ENCODE measurements at places on chromosomes 11 and 22.

GRCh38 chr11:101436511-101437142 lies 147.2 kb downstream of the TRPC6 start:
- no peak for DNase-seq

GRCh38 chr11:57306940-57307565 lies 17.7 kb downstream of the TNKS1BP1 start:
- no peak for DNase-seq

DNA sequence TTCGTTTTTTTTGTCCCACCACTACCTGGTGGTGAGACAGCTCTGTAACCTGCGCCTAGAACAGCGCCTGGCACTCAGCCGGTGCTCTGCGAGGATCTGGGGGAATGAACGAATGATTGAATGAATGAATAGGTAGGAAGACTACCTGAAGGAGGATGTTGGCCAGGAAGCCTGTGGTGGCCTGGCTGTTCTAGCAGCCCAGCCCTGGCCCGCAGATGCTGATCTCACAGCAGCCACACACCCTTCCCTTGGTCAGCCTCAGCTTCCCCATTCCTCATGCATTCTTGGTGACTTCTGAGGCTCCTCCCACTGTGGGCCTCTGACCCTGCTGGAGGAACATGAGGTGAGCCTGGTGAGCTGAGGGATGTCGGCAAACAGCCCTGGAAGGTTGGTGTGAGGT lies 3.7 kb downstream of the TRPM5 start:
- no peak for DNase-seq

DNA sequence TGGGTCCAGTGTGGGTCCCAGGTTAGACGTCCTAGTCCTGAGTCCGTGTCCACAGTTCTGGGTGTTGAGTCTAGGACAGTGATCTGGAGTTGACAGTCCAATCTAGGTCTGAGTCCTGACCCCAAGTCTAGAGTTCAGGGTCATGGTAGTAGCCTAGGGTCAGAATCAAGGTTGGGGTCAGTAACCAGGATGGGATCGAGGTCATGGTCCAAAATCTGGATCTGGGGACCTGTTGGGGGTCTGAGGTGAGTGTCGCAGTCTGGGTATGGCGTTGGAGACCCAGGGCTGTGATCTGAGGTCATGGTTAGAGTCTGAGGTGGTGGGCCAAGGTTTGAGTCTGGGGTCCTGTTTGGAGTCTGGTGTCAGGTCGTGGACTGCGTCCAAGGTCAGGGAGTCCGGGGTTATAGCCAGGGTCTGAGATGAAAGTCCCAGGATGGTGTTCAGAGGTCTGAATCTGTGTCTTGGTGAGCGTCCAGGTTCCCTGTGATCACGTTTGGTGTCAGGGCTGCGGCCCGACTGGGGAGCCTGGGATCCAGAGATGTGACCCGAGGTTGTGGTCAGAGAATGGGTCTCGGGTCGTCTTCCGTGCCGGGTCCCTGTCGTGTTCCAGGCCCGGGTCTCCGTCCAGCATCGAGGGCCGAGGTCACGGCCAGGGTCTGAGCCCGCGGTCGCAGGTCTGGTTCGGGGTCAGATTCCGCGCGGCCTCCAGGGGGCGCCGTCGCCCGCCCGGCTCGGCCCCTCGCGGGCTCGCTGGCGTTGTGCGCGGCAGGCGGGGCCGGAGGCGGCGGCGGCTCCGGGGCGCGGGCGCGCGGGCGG lies 432 bp upstream of the GRK2 start:
- no peak for DNase-seq

DNA sequence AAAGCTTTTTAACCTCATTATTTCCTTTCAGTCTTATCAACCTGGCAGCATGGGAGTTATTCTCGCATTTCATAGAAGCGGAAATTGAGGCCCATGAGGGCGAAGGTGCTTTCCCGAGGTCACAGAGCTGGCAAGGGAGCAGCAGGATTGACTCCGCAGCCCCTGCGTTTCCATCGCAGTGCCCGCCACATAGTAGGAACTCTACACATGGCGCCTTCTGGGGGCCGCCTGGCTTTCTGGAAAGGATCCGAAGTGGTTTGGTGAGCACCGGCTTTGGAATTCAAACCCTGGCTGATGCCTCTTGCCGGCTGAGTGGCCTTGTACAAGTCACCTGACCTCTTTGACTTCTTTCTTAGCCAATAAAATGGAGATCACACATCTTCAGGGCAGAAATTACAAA lies 93.4 kb downstream of the CEP164 start:
- DNase-seq: no peak

DNA sequence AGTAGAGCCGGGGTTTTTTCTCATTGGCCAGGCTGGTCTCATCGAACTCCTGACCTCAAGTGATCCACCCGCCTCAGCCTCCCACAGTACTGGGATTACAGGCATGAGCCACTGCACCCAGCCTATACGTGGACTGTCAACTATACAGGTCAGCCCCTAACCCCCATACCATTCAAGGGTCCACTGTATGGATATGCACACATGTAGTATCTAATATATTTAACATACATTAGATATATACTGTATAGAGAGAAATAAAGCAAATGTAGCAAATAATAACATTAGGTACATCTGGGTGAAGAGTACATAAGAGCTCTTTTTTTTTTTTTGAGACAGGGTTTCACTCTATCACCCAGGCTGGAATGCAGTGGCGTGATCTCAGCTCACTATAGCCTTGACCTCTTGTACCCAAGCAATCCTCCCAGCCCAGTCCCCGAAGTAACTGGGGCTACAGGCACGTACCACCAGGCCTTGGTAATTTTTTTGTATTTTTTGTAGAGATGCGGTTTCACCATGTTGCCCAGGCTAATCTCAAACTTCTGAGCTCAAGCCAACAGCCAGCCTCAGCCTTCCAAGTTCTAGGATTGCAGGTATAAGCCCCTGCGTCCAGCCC lies 1.5 kb upstream of the ATP5MGL start:
- no peak for DNase-seq
